Activated T-helper 1 cell treated with anti-CD3 and anti-CD28 coated beads, Interleukin-12 subunit alpha, Interleukin-12 subunit beta, Interleukin-2, Interleukin-4 antibody, amounts not matched to agents 30 ng/mL and 10 ng/mL and 1 ng/mL, durations not matched to agents 14 hours and 24 hours and 36 hours (primary cell): ENCODE measurements at places on chromosomes 1 and 21. TPM values are rescaled to one million over a fixed set of nuclear protein-coding genes. Genes with fewer than 3 reads are reported as not detected.

CD160 gene
- total RNA-seq, result 0.27 TPM in 1 of 2 replicates, not detected in the other

SLC2A5 gene
- total RNA-seq, result 0.05 TPM in 1 of 2 replicates, not detected in the other

KIF14 gene
- total RNA-seq, result 11.5 and 12.5 TPM in 2 replicates

MROH9 gene
- not detected in 2 replicates for total RNA-seq

WDR64 gene
- total RNA-seq, result not detected in 2 replicates
